ENCODE measurements at places on chromosomes 16 and 17. TPM values are rescaled to one million over a fixed set of nuclear protein-coding genes. Genes with fewer than 3 reads are reported as not detected.

Gene TMC5
- total RNA-seq = 122 TPM

DNA sequence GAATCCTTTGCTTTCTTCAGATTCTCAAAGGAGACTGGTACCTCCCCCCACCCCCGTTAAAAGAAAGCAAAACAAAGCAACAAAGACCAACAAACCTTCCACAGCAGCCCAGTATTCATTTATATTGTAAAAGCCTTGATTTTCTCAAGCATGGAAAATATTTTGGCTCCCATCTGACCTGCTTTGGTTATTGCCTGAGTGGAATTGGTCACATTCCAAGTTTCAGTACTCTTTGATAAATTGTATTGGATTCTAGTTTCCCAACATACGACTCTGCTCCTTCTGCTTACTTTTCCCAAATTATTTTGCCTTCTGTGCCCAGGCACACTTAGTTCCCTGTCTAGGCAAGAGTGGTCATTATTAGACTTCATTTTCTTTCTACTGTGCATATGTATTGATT, 1.3 kb downstream of the ABCC11 start:
- DNase-seq = no peak

- no peak for DNase-seq
These were observed 32.7 kb downstream of the GNA13 start for GRCh38 chr17:65023791-65024190.

DNA sequence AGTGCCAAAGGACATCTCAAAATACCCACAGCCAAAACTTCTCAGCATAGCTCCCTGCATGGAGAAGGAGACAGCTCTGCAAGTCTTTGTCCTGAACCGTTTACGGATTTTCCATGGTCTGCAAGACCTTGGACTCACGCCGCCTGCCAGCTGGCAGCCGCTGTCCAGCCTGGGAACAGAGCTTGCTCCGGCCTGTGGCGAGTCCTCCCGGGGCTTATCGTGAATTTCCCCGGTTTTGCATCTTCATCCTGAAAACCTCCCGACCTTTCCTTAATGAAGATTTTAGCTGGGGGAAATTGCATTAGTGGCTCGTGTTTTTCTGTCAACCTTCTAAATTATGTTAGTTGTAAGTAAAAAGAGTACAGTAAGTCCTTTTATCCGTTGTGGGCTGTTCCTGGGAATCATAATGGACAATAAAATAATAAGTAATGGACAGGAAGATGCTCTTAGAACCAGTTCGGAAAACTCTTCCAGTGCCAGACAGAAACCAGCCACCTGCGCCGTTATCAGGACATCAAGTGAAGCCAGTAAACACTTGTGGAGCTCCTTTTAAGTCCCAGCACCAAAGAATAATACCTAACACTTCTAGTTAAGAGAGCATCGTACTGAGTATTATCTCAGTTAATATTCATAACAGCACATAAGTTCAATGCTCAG, 112.4 kb upstream of the NOL11 start:
- no peak for DNase-seq

Gene RSKR
- total RNA-seq = 15.1 TPM

DNA sequence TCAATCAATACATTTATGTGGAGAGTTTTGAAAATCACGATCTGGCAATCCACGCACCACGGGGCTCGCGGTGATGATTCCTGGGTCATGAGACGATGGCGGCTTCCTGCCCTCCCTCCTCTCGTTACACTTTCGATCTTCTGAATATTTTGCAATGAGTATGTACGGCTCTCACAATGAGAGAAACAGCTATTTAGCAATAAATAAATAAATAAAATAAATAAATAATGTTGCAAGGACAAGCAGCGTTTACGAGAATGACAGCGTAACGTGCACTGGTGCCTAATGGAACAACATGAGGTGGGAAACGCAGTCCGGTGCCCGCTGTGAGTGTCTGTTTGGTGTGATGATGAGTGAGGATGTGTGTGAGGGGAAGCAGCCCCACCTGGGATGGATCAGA, 46.7 kb upstream of the JPH3 start:
- no peak for DNase-seq

Gene VAT1L
- 0.84 TPM for total RNA-seq

Gene SLFN11
- total RNA-seq = 4.2 TPM

GRCh38 chr17:77846531-77847085, 111.9 kb upstream of the TNRC6C start:
- DNase-seq = no peak

- no peak for DNase-seq
These were observed 126.0 kb downstream of the RAB11FIP4 start for GRCh38 chr17:31517524-31517923.

DNA sequence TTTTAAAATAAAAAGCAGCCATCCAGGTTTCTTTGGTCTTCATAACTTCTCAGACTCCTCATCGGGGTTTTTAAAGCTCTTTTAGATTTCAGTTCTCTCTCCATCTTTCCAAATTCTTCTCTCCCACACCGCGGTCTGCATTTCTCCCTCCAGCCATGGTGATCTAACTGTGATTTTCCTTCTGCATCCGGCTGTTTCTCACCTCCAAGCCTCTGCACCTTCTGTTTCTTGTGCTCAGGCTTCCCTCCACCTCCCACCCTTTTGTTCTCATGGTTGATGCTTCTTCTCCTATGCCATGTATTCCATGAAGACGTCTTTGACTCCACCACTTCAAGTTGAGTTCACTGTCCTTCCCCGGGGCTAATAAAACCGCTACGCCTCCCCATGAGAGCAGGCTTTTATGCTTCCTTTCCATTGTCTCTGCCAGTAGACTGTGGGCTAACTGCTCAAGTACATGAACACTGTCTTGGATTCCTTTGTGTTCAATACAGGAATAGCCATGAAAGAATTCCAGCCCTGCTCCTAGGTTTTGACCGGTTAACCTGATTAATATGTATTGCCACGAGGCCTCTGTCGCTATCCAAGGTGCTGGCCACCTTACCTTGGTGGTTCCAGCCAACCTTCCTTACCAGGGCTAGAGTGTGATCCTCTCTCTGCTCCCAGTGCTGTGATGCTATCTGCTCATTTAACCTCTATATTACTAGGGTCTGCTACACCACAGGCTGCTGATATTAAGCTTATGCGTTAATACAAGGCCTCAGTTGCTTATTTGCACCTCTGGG, 625.1 kb downstream of the HS3ST4 start:
- no peak for DNase-seq

GRCh38 chr17:48892940-48893645, 506 bp downstream of the ATP5MC1 start:
- no peak for DNase-seq

DNA sequence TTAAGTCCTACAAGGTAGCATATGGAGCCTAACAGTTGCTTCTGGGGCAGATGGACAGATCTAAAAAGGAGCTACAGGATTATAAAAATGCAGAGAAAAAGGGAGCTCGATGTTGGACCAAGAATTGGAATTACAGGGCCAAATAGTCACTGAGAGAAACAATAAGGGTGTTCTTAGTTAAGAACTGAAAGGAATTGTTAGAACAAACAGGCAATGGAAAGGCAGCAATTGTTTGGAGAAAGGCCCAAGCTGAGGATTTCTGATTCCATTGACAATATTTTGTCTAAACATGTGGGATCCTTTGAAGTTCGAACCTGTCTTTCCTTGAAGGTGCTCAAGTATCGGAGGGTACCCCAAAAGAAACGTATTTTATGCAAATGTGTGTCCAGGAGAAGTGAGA, 513.6 kb upstream of the CDH8 start:
- DNase-seq = no peak

- DNase-seq = no peak
These were observed 14.9 kb upstream of the C16orf54 start for GRCh38 chr16:29760567-29761279.

GRCh38 chr17:73895157-73895556, 250.9 kb upstream of the SDK2 start:
- DNase-seq = no peak

DNA sequence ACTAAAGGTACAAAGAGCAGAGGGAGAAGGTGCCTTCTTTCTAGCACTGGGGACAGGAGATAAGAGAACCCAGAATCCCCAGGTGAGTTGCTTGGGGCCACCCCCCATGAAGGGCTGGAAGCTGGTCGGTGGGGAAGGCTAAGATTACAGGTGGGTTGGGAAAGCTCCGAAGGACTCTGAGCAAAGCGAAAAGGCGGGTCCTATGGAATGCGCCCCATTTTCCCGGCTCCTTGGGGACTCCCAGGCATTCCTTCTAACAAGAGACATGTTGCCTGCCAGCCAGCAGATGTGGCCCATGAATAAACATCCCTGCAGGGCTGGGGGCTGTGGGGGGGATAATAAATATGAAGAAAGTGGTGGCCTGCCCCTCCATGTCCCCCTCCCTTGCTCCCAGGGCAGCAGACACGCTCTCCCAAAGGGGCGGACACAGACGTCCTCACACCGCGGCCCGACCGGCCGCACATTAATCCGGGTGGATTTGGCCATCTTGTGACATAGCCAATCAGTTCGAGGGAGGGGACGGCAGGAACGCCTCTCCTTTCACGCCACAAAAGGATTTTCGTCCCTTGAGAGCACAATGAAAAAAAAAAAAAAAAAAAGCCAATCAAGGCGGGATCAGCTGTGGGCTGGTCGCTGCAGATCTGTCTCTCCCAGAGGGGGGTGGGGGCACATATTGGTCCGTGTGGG, 98.5 kb downstream of the SOX9 start:
- DNase-seq = no peak

Gene CDH3
- total RNA-seq = 0.77 TPM

DNA sequence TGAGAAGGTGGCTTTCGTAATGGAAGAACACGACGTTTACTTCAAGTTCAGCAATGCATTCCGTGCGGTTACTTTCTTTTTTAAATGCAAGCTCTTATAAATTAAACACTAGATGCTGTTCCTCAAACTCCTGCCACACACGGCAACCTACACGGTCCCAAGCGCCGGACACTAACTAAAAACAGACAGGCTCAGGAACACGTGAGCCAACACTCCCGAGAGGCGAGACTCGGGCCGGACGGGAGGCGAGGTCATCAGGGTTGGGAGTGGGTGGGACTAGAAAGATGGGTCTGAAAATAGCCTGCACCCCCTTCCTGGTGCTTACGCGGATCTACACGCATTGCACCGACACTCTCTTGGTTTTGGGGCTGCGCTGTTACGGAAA, 6.4 kb downstream of the CLCN7 start:
- no peak for DNase-seq

GRCh38 chr16:19227643-19228042, 57.9 kb upstream of the CLEC19A start:
- DNase-seq = no peak

Gene CTRL
- total RNA-seq = 2.3 TPM

DNA sequence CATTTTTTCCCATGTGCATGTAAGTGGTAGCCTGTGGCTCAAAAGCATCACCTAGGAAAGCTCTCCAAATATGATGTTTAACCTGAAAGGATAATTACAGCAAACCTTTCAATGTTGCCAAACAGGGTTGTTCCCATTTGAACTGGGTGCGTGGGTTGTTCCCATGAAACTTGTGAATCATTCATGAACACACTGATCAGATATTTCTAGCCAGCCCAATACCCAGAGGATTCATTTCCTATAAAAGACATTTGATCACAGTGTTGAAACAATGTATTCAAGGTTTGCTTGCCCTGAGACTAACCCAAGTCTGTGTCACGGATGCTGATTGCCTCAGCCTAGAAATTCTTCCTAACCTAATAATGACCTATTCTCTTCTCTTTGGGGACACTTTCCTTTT, 12.9 kb downstream of the KRT39 start:
- no peak for DNase-seq

Gene PYDC1
- not detected for total RNA-seq

DNA sequence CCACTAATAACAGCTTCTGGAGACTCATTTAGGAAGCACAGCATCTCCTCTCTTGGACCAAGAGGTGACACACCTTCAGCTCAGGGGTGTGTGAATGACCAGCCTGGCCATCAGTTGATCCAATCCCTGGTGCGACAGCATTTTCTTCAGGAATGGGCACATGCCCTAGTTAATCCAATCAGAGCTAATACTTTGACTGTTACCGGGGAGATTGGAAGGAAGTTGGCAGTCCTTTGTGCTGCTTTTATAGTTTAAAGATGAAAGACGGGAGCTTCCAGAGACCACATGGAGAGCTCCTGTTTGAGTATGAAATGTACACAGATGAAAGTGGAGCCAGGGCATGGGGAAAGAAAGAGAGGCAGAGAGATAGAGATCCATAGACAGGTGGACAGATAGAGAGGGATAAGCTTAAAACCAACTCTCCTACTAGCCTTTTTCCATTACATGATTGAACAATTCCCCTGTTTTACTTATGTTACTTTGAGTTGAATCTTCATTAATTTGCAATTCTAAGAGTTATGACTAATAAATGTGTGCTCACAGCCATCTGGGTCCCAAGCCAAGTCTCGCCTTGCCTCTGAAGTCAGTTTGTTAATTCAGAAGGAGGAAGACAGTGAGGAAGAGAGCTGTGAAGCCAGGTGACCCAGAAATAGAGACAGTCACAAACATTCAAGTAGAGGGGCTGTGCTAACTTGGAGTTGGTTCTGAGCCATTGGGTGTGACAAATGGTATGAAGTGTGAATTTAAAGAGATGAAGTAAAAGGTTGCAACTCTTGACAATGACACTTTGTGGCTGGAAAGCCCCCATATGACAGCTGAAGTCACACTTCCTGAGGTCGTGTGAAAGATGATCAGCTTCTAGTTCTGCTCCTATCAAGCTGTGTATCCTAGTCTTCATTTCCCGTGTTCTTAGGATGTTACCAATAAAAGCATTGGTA, 120.0 kb upstream of the GOT2 start:
- DNase-seq = no peak

DNA sequence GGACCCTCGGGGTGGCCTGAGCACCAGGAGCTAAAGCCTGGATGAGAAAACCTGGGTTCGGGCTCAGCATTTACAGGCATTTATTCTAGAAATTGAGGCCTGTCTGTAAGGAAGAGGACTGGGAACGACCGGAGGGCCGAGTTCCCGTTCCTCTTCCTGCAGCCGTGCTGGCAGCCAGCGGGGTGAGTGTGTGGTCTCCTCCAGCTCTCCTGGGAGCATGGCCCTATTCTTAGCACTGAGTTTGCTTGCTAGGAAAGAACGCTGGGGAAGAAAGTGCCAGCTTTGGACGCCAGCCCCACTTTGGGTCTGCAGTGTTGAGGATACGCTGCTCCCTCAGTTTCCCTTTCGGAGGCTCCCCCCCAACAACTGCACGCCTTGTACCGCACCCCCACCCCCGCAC, 49.6 kb downstream of the MGAT5B start:
- no peak for DNase-seq

Gene CDRT15
- not detected for total RNA-seq

Gene DUSP3
- total RNA-seq = 62.9 TPM

Gene C16orf46
- total RNA-seq = 1.6 TPM

DNA sequence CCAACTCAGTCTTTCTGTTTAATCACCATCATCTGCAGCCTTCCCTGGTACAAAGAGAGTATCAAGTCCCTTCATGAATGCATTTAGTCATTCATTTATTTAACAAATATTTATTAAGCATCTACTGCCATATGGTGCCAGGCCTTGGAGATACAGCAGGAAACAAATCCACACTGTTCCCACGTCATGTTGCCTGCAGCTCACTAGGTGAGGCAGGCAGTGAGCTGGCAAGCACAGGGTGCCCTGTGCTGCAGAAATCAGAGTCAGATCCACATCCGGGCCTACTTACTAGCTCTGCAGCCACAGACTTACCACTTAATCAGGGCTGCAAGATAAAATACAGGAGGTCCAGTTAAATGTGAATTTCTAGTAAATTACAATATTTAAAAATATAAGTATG, 38.5 kb upstream of the CES5A start:
- DNase-seq = no peak

All from mucosa of descending colon (tissue), 3 donors.